ENCODE measurements at places on chromosomes 1 and 21.

GRCh38 chr1:192786576-192786975, 22.3 kb upstream of the RGS2 start:
- no peak for DNase-seq

DNA sequence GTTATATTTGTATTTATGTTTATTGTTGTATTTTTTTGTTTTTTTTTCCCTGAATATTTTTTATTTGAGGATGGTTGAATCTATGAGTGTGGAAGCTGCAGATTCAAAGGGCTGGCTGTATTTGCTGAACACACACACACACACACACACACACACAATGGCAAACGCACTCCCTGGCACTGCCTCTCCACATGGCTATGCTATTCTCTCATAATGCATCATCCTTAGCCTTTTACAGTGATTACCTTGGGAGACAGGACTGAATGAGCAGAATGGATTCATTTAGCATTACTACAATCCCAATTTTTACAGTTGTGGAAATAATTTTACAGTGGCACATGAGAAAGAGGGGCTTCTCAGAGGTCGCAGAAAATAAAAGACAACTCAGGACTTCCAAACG, 390.1 kb downstream of the PCP4 start:
- no peak for DNase-seq

DNA sequence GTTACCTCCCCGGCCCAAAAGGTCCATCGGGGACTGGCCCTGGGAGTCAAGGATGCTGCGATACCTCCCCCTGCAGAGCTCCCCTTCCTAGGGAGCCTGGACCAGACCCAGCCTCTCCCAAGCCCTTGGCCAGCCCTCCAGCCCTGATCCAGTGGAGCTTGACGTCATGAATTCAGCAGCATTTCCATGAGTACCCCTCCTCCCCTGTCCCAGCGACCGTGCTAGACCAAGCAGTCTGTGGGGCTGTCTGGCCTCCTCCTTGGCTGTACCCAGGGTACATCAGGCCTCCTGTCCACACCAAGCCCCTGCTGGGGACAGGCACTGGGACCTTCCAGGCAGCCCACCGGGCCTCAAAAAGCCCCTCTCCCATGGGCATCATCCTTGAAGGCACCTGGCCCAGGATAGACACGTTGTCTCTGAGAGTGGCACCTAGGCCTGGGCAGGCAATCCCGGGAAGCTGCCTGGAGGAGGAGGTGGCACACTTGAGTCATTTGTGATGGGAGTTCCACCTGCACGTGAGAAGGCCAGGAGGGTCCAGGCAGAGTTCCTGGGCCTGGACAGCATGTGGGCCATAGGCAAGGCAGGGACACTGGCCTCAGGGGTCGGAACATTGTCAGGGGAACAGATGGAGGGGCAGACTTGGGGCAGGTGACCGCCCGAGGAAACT, 46.4 kb downstream of the WNT9A start:
- DNase-seq: no peak

DNA sequence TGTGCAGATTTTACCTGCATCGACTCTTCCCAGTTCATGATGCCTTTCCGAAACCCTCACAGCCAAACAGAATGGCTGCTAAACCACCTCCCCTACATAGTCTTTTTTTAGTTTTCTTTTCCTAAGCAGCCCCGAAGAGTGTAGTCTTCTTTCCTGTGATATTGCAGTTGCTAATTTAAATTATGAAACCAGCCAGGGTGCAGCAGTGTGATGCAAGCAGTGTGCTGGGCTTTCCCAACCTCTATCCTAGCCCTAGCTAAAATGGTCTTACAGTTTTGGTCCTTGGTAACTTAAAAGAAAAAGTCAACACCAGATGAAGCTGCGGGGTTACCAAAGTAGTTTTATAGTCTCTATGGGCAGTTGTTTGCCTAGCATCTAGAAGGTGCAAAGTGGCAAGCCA, 82.0 kb upstream of the GCLM start:
- DNase-seq: no peak

- DNase-seq: peak; percentile 9
Measured at GRCh38 chr1:36913484-36914060, 120.7 kb downstream of the GRIK3 start.

DNA sequence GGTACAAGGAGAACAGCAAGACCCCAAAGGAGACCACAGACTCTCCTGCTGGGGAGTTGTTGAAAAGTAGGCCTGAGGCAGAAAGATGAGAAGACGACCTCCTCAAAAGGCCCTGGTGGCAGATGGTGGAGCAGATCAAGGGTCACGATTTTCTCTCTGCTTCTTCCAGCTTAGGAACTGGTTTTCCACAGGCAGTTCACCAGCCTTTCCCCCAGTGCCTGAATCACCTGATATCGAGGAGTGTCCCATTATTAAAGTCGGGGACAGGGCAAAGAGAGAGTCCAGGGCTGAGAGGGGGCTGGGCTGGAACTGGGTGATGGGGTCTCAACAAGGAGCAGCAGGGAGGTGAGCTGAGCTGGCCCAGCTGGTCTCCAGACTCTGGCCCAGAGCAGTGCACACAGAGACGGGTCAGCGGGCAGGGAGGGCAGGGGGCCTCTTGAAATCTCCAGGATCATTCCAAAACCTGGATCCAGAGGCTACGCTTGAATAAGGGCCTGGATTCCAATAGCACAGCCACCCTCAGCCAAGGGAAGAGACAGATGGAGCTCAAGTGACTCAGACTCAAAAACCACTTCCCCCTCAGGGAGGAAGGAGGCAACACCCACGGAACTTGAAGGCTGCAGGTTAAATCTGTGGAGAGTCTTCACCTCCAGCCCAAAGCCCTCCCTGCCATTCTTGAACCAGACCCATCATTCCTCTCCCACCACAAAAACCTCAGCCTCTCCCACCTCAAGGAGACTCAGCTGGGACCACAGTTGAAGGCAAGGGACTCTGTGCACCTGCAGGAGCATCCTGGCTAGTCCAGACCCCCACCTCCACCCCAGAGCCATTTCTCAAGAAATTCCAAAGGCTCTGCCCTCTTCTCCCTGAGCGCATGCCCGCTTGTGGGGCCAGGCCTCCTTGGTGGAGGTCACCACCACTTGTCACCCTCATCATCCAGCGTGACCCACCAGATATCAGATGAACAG, at the start of gene S100A5:
Gene S100A5 (minus strand): TSS at position 541 of the 968 bp plus-strand sequence. CDS start 743 bp downstream, outside the sequence.
- peak; percentile 43 for DNase-seq

DNA sequence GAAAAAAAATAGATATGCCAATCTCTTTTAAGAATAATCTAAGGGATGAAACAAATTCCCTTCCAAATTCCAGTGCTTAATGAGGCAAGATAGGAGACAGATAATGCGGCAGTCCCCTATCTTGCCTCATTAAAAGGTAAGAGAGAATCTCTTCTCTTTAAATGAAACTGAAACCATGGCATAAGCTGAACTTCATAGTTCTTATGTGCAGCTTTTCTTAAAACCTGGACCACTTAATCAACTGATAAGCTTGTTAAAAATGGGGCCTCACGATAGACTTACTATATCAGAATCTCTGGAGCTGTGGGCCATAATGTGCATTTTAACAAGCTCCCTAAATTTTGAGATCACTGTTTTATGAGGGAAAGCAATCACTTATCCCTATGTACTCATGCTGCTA, 79.2 kb downstream of the NIBAN1 start:
- no peak for DNase-seq

- DNase-seq: no peak
Measured at GRCh38 chr1:31839662-31840343, 24.0 kb upstream of the SPOCD1 start.

GRCh38 chr1:172668097-172668496, 9.2 kb downstream of the FASLG start:
- DNase-seq: no peak

DNA sequence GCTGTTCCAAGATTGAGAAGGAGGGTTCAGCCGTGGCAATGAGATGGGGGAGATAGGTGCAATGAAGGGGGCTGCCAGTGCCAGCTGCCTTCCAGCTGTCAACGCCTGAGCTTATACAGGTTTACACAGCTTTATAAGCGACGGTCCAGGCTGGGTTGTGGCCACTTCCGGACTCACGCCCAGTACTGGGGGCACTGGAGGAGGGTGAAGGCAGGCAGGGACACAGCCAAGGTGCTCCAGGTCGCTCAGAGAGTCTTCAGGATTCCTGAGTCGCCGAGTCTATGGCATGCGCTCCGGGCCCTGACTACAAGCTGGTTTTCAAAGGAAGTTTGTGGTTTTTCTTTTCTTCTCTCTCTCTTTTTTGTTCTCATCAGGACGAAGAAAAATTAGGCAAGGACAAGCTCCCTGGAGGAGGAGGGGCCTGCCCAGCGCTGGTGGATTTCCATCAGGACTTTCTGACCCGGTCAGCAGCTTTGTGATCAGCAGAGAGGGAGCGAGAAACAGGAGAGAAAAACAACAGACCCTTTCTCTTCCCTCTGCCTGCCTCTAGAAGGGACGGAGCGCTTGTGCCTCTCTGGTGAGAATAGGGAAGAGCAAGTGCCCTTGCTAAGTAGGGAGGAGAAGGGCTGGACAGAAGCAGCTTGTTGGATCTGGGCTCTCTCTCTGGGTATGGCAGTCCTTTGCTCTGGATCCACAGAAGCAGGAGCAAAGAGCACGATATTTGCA, at the start of gene MINDY1:
Gene MINDY1 (minus strand): TSS at position 576 of the 726 bp plus-strand sequence. CDS start 4,285 bp downstream, outside the sequence.
- DNase-seq: no peak

GRCh38 chr21:45943630-45944540, 37.7 kb upstream of the COL6A1 start:
- DNase-seq: no peak

GRCh38 chr1:37040261-37040660, 5.9 kb upstream of the GRIK3 start:
- DNase-seq: no peak

DNA sequence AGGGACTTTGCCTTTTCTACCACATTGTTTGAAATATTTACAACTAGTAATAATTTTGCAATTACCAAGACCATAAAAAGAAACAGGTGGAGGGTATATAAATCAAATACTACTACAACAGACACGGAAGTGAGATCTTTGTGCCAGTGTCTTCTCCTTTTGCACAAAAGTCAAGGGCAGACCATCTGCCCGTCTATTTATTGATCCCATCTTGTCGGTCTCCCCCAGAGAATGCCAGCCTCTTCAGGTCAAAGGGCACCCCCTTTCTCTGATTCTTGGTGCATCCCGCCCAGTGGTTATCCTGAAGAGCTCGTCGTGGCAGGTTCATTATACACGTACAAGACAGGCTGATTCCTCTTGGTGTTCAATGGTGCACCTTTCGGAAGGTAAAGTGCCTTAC, 4.8 kb upstream of the PDE9A start:
- DNase-seq: no peak

DNA sequence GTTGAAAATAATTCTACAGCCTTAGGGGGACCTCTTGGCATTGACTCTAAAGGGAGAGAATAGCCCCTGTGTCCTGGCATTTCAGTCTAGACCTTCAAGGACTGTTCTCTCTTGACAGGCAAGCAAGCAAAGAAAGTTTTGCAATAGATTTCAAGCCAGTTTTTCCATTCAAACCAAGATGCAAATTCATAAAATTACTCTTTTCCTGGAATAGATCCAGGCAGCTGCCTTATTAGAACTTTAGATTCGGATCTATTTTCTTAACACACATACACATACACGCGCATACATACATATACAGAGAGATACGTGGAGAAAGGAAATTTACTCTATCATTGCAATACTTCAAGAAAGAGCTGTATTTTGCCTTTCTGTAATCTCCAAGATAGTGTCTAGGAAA, 129.4 kb downstream of the EDEM3 start:
- DNase-seq: no peak

DNA sequence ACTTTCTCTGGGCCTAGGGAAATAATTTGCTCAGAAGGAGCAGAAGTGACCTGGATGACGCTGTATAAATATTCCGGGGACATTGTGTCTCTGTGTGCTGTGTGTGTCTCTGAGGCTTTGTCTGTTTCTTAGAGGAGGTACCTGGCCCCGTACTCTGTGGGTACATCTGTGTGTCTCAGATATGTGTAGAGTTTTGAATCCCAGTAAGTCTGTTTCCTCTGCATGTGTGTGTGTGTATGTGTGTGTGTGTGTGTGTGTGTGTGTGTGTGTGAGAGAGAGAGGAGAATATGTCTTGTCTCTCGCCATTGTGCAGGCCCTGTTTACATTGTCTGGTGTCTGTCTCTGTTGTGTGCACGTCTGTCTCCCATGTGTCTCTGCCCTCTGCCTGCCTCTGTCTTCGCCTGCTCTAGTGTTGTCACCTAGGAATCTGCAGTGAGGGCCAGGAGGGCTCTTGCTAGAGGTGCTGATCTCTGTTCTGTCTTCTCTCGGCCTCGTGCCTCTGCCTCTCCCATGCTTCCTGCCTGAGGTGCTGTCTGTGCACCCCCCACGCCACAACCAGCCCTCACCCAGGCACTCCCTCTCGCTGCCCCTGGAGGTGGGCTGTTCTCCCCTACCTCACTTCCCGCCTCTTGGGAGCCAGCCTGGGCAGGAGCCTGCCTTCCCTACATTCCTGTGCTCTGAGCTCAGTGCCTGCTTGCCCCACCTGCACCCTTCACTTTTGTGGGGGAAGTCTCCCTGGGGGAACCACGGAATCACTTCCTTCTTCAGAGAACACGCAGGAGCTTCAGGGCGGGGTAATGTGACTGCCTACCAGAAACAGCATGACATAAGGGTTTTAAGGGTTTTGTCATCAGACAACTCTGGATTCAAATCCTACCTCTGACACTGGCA, 5.9 kb downstream of the MAP7D1 start:
- DNase-seq: no peak

DNA sequence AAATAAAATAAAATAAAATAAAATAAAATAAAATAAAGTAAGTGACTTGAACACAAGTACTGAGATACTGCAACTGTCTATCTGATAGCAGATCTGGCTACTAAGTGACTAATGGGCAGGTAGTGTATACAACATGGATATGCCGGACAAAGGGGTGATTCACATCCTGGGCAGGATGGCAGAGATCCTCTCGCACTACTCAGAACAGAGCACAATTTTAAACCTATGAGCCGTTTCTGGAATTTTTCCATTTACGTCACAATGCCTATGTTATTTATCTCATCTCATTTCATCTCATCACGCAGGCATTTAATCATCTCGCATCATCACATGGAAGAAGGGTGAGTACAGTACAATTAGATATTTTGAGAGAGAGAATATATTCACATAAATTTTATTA, 233.3 kb upstream of the COA6 start:
- no peak for DNase-seq

DNA sequence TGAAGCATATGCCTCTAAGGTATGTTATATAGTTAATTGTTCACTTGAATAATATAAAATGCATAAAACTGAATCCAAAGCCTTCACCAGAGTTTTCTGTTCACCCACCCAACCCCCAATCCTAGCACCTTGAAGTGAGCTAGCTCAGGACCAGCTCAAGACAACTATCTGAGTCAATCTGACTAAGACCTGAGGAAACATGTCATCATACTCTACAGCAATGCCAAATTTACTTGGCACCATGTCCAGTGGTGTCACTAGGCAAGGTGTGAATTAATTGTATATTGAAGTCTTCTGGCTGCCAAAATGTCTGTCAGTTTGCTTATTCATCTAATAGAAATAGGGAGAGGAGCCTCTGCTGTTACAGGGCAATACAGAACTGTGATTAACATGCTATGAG, 3.8 kb downstream of the DNASE2B start:
- no peak for DNase-seq

- no peak for DNase-seq
Measured at GRCh38 chr1:207747627-207748492, 4.0 kb upstream of the CD46 start.

DNA sequence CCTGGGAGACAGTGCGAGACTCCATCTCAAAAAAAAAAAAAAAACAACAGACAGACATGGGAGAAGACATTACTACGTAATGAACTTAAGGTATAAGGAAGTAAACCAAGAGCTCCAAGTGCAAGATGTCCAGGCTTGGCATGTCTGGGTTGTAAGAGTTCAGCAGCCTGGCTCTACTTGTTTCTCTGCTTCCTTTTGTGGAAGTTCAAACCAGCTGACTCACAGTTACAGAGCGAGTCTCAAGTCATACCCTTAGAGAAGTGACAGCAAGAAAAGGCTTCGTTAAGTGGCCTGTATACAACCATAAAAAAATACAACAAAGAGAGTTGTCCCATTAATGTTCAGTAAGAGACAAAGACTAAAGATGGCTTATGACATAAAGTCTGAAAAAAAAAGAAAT, 1.3 kb downstream of the RIT1 start:
- DNase-seq: no peak
